ENCODE measurements at places on chromosomes 2 and 18.

GRCh38 chr2:205683502-205684367, 1.4 kb downstream of the NRP2 start:
- no peaks in the 10 kb centered on the region for H3K4me1 ChIP-seq
- DNase-seq: no peak
- H3K4me3 ChIP-seq: peak overlapping the region; percentile 55
- no peaks in the 10 kb centered on the region for H3K36me3 ChIP-seq
- H3K27ac ChIP-seq: peak overlapping the region; percentile 77

DNA sequence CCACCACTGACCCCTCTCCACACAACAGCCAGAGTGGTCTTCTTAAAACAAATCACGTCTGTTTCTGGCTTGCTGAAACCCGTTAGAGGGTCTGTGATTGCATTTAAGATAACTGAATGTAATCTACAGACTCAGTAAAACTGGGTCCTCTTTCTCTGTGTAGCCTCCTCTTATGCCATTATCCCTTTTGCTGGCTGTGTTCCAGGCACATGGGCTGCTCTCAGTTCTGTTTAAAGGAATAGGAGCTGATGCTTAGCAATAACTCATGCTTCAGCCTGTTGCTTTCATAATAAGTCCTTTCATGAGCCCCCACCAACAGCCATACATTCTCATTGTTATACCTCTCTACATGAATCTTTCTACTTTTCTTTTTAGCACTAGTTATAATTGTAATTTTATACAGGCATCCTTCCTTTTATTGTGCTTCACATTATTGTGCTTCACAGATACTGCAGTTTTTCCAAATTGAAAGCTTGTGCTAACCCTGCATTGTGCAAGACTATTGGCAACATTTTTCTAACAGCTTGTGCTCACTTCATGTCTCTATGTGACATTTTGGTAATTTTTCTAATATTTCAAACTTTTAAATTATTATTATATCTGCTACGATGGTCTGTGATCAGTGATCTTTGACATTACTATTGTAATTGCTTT, 782.6 kb downstream of the MBD2 start:
- no peaks in the 10 kb centered on the region for H3K36me3 ChIP-seq
- no peak overlapping the region for H3K27ac ChIP-seq
- no peaks in the 10 kb centered on the region for H3K4me1 ChIP-seq
- H3K27me3 ChIP-seq: no peaks in the 10 kb centered on the region

GRCh38 chr2:113342650-113343049, 63.9 kb upstream of the PAX8 start:
- no peaks in the 10 kb centered on the region for H3K4me1 ChIP-seq
- H3K27ac ChIP-seq: no peak overlapping the region
- DNase-seq: no peak
- H3K27me3 ChIP-seq: no peaks in the 10 kb centered on the region
- no peak overlapping the region for H3K4me3 ChIP-seq

DNA sequence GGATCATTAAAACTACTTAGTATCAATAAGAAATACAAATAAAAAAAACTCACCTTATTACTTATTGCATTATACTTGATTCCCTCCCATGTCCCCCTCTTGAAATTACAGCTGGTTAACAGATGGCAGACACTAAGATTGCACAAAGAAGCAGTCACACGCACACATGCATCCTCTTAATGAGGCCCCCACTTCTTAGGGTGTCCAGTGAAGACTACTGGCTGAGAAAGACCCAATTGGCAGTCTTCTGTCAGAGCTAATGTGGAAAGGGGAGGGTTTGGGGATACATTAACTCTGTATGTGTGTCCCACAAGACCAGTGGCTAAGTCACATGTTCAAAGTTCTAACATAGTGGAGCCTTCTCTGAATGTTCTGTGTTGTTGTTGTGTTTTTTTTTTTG, 210.7 kb downstream of the MTX2 start:
- H3K4me1 ChIP-seq: no peaks in the 10 kb centered on the region
- H3K27me3 ChIP-seq: no peaks in the 10 kb centered on the region
- H3K36me3 ChIP-seq: no peaks in the 10 kb centered on the region
- no peak overlapping the region for H3K4me3 ChIP-seq
- no peak overlapping the region for H3K27ac ChIP-seq

Measured in right atrium auricular region (tissue), 2 donors.